RPMI8226 (cell line): ENCODE measurements at places on chromosomes 3 and 15.

GRCh38 chr3:127140501-127141460, 52.1 kb upstream of the PRR23E start:
- DNase-seq = no peak

DNA sequence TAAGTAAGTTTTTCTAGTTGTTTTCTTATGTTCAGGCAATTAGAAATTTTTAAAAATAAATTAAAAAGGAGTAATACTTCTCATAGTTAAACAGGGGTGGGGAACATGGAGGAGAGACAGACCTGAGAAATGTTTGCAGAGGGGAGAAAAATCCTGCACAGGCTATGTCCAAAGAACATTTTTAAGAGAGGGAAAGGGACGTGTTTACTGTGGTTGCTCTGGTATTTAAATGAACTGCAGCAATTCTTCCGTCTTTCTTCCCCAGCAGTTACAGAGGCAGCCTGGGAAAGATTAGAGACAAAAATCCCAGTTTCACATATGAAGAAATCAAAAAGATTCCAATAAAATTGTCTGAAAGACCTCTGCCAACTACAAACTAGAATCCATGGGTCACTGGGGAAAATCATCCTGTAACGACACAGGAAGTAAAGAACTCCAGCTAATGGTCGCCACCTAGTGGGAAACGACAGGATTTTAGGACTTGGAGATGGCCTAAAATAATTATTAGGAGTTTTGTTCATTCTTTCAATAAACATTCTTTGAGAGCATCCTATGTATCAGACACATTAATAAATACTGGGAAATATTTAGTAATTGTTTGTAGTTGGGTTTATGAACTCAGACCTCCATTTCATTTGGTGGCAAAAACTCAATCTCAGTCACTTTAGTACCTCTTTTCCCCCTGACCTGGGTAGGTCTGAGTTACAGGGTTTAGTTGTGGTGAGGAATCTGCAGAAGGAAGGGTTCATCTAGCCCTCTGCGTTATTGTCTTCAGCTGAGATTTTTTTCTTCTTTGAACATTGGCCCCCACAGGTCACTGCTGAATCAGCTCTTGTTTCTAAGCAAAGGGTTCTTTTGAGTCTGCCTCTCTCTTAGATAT, 69.9 kb upstream of the GOLIM4 start:
- DNase-seq = peak; percentile 82

DNA sequence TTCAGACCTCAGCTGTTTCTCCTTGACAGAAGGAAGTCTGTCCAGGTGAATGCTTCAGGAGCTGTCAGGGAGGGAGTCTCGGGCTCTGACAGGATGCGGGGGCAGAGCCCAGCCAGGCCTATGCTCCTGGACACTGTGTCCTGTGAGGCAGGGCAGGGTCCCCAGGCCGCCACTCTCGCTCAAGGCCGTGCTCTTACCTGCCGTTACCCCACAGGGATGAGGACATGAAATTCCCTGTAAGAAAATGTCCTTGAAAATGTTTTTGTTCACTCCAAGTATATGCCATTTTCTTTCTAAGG, 63.9 kb downstream of the BOC start:
- DNase-seq = no peak

- DNase-seq = no peak
Measured at GRCh38 chr3:53109190-53109589, 21.0 kb downstream of the RFT1 start.
